HS-27A (cell line): ENCODE measurements at places on chromosomes 7 and 10.
A peak's percentile ranks its signal among the peaks of the same experiment; 100 is the strongest.

DNA sequence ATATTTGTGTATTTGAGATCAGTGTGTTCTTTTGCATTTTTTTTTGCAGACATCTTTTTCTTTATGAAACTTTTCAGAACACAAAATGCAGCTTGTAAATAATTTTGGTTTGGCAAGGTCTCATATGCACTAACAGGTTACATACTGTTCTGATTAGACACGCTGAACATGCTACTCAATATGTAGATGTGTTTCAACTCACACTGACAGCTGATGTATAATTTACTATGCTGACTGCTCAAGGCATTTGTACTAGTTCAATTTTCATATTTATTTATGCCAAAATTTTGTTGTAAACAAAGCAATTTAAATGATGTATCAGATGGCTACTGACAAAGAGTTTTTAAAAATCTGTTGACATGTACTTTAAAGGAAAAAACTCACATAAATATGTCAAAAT is 123.8 kb downstream of the TFEC start:
- DNase-seq: no peak

DNA sequence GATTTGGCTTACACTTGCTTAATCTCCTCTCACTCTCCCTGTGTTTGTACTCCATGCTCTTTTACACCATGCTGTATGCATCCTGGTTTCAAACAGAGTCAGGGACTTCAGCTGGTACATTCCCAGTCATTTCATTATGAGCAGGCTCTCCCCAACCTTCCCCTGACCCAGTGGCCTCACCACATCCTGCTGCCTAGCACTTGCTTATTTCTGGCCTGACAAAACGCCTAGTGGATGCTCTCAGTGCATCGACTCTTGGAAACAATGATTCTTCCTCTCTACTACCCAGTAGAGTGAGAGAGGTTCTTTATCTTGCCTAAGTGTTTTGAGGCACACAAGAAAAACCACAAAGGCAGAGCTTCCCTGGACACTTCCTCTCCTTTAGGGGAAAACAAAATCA is 63.4 kb downstream of the CAV1 start:
- no peak for DNase-seq

GRCh38 chr10:69414036-69415018 is 2.4 kb downstream of the TACR2 start:
- no peak for DNase-seq

- peak; percentile 12 for DNase-seq
Measured at GRCh38 chr7:28921822-28922221, 36.3 kb downstream of the TRIL start.

- no peak for DNase-seq
Measured at GRCh38 chr10:104509981-104510380, 131.1 kb upstream of the SORCS3 start.

DNA sequence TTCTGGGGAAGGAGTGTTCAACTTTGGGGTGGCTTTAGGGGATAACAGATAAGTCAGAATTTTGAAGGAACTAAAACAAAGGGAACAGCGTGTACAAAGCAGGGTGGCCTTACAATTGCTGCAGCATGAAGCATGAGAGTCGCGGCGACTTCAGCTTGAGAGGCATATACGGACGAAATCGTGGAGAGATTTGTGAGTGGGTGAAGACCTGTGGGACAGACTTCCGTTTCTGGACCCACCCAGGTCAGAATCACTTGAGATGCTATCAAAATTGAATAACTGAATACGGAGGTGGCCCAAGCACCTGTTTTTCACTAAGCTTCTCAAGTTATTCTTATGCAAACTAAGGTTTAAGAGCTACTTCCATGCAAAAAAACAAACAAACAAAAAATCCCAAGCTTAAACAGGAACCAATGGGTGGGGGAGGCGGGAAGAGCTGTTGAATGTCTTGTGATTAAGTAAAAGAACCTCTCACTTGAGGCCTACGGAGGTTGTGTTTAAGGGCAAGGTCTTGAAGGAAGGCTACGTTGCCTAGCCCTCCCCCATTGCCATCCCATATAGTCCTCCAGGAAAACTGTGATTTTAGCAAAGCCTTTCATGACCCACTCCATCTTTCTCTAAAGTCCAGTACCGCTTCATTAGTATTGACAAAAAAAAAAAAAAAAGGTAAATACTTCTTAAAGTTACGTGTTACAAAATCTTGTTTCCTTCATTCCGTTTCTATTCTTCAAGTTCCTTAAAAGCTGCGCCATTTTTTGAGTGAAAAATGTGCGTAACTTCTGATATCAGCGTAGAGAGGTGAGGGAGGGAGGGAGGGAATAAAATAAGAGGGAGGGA is 1.3 kb upstream of the TRIM24 start:
- DNase-seq: no peak

GRCh38 chr10:36209480-36209879 is 567.4 kb upstream of the FZD8 start:
- no peak for DNase-seq

GRCh38 chr10:66321723-66322665 is 603.8 kb upstream of the LRRTM3 start:
- no peak for DNase-seq

DNA sequence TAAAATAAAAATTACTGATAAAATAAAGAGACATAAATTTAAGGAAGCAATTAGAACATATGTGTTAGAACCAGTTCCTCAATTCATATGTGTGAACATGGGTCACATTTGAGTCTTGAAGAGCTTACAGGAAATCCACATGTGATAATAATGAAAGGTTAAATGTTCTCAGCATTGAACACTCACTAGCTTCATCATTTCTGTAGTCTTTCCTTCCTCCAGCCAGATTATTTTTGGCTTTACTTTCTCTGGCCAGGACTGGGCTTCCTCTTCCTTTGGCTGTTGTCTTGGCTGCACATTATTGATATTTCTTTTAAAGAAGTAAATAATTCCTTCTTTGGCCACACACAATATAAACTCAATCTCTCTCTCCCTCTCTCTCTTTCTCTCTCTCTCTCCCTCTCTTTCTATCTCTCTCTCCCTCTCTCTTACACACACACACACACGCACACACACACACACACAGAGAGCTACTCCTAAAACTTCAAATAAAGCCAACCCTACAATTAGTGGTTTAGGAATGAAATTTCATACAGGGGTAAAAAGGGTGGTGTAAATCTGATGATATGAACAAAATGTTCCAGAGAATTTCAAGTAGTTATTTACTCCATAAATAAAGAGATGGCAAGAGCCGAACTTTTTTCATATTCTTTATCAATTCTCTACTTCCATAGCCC is 171.2 kb downstream of the REEP3 start:
- no peak for DNase-seq

DNA sequence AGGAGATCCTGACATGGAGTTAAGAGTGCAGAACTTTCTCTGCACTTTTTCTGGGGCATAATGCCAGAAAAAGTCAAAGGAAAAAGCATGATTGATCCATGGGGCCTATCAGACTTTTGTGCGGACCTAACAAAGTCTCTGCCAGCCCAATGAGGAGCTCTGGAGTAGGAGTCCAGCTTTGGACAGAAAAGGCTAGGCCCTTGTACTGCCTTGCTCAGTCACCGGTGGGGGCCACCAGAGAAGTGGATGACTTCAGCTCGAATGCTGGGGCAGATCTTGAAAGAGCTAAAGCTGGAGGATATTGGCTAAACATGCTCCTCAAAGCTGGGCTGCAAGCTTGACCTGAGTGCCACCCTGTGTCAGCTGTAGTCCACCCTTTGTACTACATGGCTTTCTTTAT is 2.8 kb upstream of the ZC3HAV1 start:
- DNase-seq: no peak

DNA sequence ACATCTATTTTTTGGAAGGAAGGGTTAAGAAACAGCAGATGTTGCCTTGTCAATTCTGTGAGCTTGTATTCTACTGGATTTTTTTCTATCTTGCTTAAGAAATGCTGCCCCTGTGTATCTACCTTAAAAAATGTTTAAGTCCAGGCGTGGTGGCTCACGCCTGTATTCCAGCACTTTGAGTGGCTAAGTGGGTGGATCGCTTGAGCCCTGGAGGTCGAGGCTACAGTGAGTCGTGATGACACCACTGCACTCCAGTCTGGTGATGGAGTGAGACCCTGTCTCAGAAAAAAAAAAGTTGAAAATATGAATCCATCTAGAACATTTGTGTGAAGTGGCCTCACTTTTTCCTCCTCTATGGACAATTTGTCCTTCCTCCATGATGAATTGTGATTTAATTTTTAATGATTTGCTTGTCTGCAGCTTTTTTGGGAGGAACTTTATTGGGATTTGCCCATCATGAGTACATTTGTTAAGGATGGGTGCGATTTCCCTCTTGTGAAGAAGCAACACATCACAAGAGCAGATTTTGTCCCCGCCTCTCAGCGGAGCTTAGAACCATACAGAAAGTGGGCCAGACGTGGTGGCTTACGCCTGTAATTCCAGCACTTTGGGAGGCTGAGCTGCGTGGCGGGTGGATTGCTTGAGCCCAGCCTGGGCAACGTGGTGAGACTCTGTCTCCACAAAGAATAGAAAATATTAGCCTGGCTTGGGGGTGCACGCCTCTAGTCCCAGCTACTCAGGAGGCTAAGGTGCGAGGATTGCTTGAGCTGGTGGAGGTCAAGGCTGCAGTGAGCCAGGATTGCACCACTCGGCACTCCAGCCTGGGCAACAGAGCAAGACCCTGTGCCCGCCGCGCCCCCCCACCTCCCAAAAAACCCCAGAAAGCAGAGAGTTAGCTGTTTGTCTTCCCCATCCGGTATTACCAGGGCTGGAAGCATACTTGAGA is 57.7 kb downstream of the DNAJB6 start:
- DNase-seq: no peak

GRCh38 chr7:12653518-12653917 is 33.9 kb upstream of the ARL4A start:
- DNase-seq: no peak

GRCh38 chr10:14833106-14833505 is 4.7 kb downstream of the CDNF start:
- no peak for DNase-seq

GRCh38 chr10:86004337-86004736 is 362.3 kb downstream of the GRID1 start:
- DNase-seq: no peak

GRCh38 chr7:70419526-70420380 is 712.2 kb upstream of the GALNT17 start:
- no peak for DNase-seq

DNA sequence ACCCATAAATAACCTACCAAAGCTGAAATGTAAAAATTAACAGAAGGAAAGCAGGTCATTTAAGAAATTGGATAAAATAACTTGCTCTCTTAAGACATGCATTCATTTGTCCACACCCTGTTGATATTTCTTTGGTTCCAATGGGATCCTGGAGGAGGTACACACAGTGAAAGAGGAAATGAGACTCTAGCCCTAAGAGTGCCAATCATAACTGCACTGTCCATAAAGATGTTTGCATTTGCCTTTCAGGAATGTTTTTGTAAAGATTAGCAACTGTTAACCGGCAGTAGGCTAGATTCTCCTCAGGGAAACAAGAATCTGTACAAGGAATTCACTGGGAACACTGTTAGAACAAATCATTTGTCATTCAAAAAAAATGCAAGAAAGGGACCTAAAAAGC is 61.0 kb downstream of the MEOX2 start:
- DNase-seq: no peak

DNA sequence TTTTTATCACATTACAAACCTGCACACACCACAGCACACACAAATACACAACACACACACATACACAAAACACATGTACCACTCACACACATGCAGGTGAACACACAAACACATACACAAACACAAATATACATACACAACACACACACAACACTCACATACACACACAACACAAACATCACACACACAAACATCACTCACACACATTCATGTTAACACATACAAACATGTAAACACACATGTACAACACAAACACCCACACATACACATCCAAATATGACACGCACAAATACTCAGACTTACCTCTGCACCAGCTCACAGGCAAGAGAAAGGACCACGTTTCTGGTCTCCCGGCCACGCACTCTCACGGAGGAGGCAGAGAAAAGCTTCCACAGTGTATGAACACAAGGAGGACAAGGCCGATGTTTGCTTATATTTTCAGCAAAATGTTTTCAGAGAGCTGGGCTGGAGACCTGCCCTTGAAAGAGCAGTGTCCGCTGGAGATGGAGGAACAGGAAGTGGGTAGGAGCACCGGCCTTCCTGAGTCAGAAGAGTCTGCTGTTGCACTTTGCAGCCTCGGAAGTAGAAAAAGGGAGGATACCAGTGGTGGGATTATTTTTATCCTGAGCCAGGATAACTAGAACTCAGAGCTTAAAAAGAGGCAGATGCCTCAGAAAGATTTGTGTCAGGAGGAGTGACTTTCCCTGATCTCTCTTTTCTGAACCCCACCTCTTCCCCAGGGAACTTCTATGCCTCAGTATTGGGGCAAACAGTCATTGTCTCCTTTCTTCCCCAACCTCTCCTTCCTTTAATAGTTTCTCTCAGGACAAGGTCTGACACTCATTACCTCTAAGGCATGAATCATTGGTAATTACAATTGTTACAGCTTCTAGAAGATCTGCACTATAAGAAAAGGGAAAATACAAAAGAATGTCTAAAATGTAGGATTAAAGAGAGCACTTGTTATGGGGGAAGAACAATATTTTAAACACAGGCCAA is at the start of gene GIMAP6:
TSS of gene GIMAP6 (minus strand) at position 520 of the 999 bp plus-strand sequence. CDS start 2,243 bp downstream, outside the sequence.
- no peak for DNase-seq

DNA sequence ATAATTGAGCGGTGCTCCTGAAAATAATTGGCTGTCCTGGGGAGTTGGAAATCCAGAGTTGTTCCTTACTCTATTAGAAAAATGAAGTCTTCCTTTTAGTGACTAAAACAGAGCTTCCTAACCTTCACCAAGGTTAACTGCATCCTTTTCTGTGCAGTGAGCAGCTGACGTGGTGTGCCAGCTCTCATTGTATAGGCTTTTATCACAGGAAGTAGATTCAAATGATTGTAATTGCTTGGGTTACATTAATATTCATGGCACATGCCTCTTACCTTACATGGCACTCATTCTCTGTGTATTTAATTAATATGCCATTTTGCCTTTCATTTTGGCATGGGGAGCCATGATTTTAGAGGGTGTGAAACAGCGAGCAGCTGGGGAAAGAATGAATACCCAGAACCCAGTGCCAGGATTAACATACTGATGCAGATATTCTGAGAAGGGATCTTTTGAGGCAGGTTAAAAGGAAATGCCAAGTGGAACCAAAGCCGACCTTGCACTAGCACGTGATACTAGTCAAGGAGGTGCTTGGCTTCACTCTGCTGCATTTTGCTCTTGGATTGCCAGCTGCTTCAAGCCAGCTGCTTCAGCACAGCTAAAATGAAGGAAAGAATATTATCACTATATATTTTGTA is 115.3 kb downstream of the ST7 start:
- no peak for DNase-seq
